ENCODE measurements at places on chromosomes 12 and 14. TPM values are rescaled to one million over a fixed set of nuclear protein-coding genes. Genes with fewer than 3 reads are reported as not detected.

DNA sequence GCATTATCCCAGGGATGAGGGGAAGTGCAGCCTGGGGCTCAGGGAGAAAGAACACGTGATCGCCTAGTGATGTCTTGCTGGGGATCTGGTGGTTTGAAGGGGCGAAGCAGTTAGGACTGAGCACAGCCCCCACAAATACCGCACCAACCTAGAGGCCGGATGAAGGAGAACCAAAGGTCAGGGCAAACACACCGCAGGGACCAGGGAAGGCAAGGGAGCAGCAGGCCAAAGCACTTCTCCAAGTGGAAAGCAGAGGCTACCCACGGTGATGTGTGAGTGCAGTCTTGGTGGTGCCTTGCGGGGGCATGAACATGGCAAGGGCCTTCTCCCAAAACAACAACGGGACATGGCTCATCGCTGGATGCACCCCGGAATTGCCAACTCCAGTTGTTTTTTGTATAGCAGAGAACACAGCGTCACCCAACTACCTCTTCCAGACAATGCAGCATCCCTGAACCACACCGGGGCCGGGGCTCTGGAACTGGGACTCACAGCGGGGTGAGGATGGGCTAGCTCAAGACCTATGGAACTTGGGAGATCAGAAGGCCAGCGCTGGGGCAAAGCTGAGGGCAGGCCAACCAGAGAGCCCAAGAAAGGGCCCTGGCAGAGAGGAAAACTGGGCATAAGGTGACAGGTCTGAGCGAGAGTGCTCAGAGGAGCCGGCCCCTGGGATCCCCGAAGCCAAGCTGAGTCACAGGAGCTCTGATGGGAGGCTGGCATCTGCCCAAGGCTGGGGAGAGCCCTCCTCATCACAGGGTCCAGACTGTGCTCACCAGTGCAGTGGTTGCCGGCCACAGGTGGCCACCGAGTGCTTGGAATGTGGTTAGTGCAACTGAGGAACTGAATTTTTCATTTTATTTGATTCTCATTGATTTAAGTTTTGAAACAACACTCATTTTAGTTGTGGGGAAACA is 11.1 kb downstream of the GALNT16 start:
- H3K27me3 ChIP-seq, result no peaks in the 10 kb centered on the region
- DNase-seq, result no peak
- no peaks in the 10 kb centered on the region for H3K4me1 ChIP-seq
- H3K4me3 ChIP-seq, result no peak overlapping the region

- no peak overlapping the region for H3K4me3 ChIP-seq
- DNase-seq, result peak; percentile 87
- no peaks in the 10 kb centered on the region for H3K27me3 ChIP-seq
- peaks cover 37% of the 10 kb centered on the region for H3K4me1 ChIP-seq
- H3K36me3 ChIP-seq, result no peaks in the 10 kb centered on the region
These were observed 9.7 kb downstream of the CKB start for GRCh38 chr14:103512701-103513611.

Gene OR6C2
- total RNA-seq, result not detected

DNA sequence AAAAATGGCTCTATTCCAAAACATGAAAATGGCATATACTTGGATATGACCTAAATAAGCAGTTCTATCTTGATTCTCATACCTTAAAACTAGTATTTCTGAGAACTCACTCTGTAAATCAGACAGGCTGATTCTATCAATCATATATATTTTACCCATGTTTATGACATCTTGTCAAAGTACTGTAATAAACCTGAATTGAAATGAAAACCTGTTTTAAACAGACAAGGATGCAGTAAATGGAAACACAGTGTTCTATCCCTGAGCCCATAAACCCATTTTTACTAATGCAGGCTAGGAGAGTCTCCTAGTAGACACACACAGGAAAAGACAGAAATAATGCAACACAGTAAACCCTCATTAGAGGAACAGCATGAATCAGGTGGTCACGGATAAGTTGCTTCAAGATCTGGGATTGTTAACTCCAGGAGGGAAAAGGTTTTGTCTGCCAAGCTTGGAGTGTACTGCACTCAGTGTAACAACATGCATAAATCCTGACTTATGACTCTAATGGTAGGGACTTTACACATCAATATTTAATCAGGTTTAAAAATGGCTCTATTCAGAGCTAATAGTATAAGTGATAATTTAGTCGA is 93.6 kb upstream of the CPNE8 start:
- H3K27ac ChIP-seq, result no peak overlapping the region
- no peak overlapping the region for H3K4me3 ChIP-seq
- H3K27me3 ChIP-seq, result no peaks in the 10 kb centered on the region

GRCh38 chr12:81520064-81520945 is 238.8 kb downstream of the PPFIA2 start:
- H3K27me3 ChIP-seq, result no peaks in the 10 kb centered on the region
- no peaks in the 10 kb centered on the region for H3K36me3 ChIP-seq
- no peaks in the 10 kb centered on the region for H3K4me1 ChIP-seq
- H3K4me3 ChIP-seq, result no peak overlapping the region
- H3K27ac ChIP-seq, result no peak overlapping the region
- no peak for DNase-seq

DNA sequence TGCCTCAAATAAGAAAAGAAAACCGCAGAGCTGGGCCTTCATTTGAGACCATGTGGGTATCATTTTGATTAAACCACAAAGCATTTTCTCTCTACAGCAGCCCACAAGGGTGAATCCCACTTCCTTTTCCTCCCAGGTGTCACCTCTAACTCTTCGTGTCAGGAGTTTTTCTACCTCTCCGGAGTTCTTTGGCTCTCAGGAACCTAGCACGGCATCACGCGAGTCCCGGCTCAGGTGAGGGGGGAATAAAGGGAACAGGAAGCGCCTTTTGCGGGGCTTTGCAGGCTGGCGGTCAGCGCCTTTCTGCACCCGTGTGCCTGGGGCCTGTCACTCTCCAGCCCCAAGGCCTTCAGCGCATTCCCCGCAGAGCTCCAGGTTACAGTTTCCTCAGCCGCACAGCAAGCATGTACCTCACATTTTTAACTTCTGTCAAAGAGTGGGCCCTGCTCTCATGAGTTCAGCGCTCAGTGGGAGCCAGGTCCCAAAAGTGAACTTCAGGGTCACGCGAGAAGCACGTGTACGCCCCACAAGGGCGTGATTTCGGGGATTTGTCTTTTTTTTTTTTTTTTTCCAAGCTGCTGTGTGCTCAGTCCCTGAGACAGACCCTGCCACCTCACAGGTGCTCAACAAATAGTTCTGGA is 740 bp upstream of the PRPF40B start:
- peaks cover 11% of the 10 kb centered on the region for H3K4me1 ChIP-seq
- H3K27ac ChIP-seq, result peak overlapping the region; percentile 89
- no peaks in the 10 kb centered on the region for H3K27me3 ChIP-seq
- peak; percentile 55 for DNase-seq

DNA sequence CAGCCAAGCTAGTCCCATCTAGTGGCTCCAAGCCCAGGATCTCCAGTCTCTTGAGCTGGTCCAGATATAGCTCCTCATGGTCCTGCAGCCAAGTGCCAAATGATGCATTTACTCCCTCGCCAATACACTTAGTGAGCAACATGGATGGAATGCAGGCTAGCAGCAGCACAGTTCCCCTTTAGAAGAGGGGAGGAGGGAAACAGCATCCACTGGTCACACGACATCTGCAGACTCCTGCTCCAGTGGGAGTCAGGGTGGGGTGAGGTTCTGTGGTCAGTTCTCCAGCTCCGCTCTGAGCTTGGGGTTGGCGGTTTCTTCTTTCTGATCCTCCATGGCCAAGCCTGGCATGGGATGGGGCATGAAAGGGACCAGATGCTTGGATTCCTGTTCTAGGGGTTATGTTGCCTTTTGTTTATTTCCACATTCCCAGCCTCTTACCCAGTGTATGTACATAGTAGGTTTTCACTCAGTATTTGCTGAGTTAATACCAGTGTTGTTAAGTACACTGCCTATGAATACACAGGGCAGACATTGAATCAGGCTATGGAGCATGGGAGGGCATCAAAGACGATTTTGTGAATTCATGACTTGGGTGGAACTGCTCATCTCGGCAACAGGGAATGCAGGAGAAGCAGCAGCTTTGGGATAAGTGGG is 57.3 kb downstream of the GALNT16 start:
- H3K36me3 ChIP-seq, result no peaks in the 10 kb centered on the region
- peak overlapping the region; percentile 29 for H3K27ac ChIP-seq
- peak; percentile 63 for DNase-seq
- H3K4me1 ChIP-seq, result peaks cover 8% of the 10 kb centered on the region

Gene GLS2
- total RNA-seq, result 4.7 TPM

- H3K4me1 ChIP-seq, result peaks cover 15% of the 10 kb centered on the region
- DNase-seq, result no peak
- H3K27ac ChIP-seq, result no peak overlapping the region
- no peaks in the 10 kb centered on the region for H3K27me3 ChIP-seq
- H3K4me3 ChIP-seq, result no peak overlapping the region
These were observed 100.6 kb downstream of the DPF3 start for GRCh38 chr14:72793156-72793939.

DNA sequence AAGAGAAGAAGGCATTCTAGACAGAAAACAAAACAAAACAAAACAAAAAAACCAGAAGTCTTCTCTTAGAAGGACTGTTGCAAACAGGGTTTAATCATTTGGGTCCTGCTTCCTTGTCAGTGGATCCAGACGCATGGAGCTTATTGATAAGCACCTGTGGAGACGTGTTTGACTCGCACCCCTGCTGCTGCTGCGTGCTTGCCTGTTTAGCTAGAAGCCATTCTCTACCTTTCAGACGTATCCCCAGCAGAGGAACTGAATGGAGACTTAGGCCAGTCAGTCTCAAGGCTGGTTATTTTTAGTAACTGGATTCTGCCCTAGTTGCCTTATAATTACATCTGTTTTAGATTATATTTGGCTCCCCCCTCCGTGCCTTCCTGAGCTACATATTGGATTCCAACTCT is 186.1 kb upstream of the EEA1 start:
- DNase-seq, result no peak
- no peak overlapping the region for H3K4me3 ChIP-seq
- H3K36me3 ChIP-seq, result no peaks in the 10 kb centered on the region
- H3K27me3 ChIP-seq, result no peaks in the 10 kb centered on the region
- H3K4me1 ChIP-seq, result peaks cover 20% of the 10 kb centered on the region
- peak overlapping the region; percentile 47 for H3K27ac ChIP-seq

DNA sequence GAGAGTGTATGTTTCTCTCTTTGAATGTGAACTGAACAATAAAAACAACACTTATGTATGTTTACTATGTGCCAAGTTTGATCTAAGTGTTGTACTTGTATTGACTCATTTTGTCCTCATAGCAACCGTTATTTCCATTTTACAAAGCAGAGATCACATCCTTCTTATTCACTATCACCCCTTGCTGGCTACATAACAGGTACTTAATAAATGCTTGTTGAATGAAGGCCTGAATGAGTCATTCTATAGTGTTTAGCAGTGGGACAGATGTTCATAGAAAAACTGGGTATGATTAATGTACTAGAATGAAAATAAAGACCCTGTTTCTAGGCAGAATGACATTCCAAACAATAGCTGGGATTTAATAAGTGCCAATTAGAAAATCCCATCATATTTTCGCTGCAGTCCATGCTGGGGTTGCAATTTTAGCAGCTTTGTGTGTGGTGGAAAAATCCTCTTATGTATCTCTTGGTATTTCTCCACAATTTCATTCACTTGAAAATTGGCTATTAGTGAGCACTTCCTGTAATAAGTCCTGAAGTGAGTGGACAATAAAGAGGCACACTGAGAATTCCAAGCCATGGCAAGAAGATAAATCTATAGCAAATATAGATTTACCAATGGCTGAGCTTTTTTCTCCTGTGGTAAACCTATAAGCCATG is 86.0 kb downstream of the FAR2 start:
- no peaks in the 10 kb centered on the region for H3K36me3 ChIP-seq
- H3K4me3 ChIP-seq, result no peak overlapping the region
- H3K27ac ChIP-seq, result no peak overlapping the region
- H3K4me1 ChIP-seq, result no peaks in the 10 kb centered on the region
- no peaks in the 10 kb centered on the region for H3K27me3 ChIP-seq

GRCh38 chr12:112261559-112261958 is 120.7 kb downstream of the HECTD4 start:
- no peak overlapping the region for H3K4me3 ChIP-seq
- H3K27me3 ChIP-seq, result no peaks in the 10 kb centered on the region
- H3K4me1 ChIP-seq, result no peaks in the 10 kb centered on the region
- no peaks in the 10 kb centered on the region for H3K36me3 ChIP-seq
- no peak overlapping the region for H3K27ac ChIP-seq
- no peak for DNase-seq

Gene NTN4
- 43.8 TPM for total RNA-seq

DNA sequence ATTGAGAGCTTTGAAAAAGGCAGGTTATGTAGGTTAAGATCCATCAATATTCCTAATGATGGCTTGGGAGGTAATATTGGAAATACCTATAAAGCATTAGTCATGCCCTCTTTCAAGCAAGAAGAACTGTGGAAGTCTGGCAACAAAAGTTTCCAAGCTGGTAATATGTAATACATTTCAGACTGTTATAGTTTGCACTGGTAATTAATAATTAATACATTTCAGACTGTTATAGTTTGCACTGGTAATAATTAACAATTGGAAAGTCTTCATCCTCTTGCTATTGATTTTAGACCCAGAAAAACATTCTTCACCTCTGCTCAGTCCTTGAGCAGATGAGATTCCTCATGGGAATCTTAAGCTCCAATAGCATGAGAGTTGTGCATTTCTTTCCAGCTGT is 29.0 kb upstream of the WDR89 start:
- H3K36me3 ChIP-seq, result no peaks in the 10 kb centered on the region
- DNase-seq, result no peak
- no peaks in the 10 kb centered on the region for H3K4me1 ChIP-seq
- H3K27ac ChIP-seq, result no peak overlapping the region
- H3K4me3 ChIP-seq, result no peak overlapping the region

GRCh38 chr14:104235686-104236085 is 97.3 kb downstream of the KIF26A start:
- no peak for DNase-seq
- no peak overlapping the region for H3K27ac ChIP-seq
- H3K4me1 ChIP-seq, result no peaks in the 10 kb centered on the region
- no peaks in the 10 kb centered on the region for H3K27me3 ChIP-seq
- no peaks in the 10 kb centered on the region for H3K36me3 ChIP-seq
- H3K4me3 ChIP-seq, result no peak overlapping the region

GRCh38 chr14:104248203-104249055 is 110.0 kb downstream of the KIF26A start:
- H3K27me3 ChIP-seq, result no peaks in the 10 kb centered on the region
- no peaks in the 10 kb centered on the region for H3K36me3 ChIP-seq
- H3K4me1 ChIP-seq, result no peaks in the 10 kb centered on the region
- DNase-seq, result no peak
- H3K4me3 ChIP-seq, result no peak overlapping the region

GRCh38 chr14:99601361-99601831 is 2.6 kb downstream of the CCDC85C start:
- H3K36me3 ChIP-seq, result no peaks in the 10 kb centered on the region
- H3K4me3 ChIP-seq, result peak overlapping the region; percentile 48
- H3K27ac ChIP-seq, result peak overlapping the region; percentile 11
- no peaks in the 10 kb centered on the region for H3K27me3 ChIP-seq
- peaks cover 52% of the 10 kb centered on the region for H3K4me1 ChIP-seq
- peak; percentile 79 for DNase-seq

GRCh38 chr12:131471946-131472732 is 238.8 kb upstream of the SFSWAP start:
- no peaks in the 10 kb centered on the region for H3K36me3 ChIP-seq
- DNase-seq, result no peak
- H3K27ac ChIP-seq, result no peak overlapping the region

Gene STAC3
- 12.0 TPM for total RNA-seq

GRCh38 chr12:20415641-20416040 is 47.3 kb downstream of the PDE3A start:
- no peak overlapping the region for H3K27ac ChIP-seq
- no peaks in the 10 kb centered on the region for H3K36me3 ChIP-seq
- H3K4me1 ChIP-seq, result no peaks in the 10 kb centered on the region
- H3K27me3 ChIP-seq, result no peaks in the 10 kb centered on the region
- no peak for DNase-seq

- DNase-seq, result no peak
- H3K4me1 ChIP-seq, result no peaks in the 10 kb centered on the region
- H3K27me3 ChIP-seq, result no peaks in the 10 kb centered on the region
These were observed at the start of gene ASCL4 for GRCh38 chr12:107774349-107775029. ASCL4 (plus strand) TSS chr12:107774704; CDS start chr12:107775219, 515 bp downstream.

Gene NTF3
- total RNA-seq, result 1.1 TPM

All from testis (tissue), 5 donors.